ENCODE measurements at places on chromosomes 2 and 18.

GRCh38 chr18:75429975-75430374 lies 2.5 kb upstream of the SMIM21 start:
- DNase-seq: no peak

DNA sequence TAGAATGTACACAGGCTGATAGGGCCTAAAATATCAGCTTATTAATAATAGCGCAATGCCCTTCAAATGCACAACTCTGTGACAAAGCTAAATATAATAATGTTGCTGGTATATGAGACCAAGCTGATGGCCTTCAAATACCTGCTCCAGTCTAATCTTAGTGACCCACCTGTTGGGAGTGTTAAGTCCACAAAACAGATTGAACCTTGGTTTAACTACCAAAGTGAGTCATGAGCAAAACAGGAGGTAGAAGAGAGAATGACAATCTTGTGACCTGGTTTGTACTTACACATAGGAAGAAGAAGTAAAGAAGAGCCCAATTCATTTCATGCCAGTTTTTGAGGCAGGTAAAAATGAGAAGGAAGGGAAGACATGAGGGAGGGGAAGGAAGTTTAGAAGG lies 295.0 kb downstream of the NR4A2 start:
- no peak for DNase-seq

- no peak for DNase-seq
Observed at GRCh38 chr2:20449501-20450200, 2.8 kb downstream of the RHOB start.

- DNase-seq: no peak
Observed at GRCh38 chr2:139872503-139872902, 1092.3 kb upstream of the NXPH2 start.

DNA sequence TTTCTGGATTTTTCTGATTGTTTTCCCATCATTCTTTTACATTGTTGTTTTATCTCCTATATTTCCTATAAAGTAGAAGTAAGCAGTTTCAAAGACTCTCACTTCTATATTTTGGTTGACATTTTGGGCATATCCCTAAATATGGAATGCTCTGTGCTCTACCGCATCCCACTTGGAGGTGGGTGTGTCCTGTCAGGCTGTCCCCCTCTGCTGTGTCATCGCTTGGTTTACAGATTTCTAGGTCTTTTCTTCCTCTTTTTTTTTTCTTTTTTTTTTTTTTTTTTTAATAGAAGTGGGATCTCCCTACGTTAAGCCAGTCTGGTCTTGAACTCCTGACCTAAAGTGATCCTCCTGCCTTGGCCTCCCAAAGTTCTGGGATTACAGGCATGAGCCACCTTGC lies 13.3 kb downstream of the DGKD start:
- DNase-seq: no peak

GRCh38 chr2:12050396-12050795 lies 304.0 kb downstream of the LPIN1 start:
- DNase-seq: no peak

GRCh38 chr18:31590570-31590969 lies 1.1 kb upstream of the TTR start:
- no peak for DNase-seq

DNA sequence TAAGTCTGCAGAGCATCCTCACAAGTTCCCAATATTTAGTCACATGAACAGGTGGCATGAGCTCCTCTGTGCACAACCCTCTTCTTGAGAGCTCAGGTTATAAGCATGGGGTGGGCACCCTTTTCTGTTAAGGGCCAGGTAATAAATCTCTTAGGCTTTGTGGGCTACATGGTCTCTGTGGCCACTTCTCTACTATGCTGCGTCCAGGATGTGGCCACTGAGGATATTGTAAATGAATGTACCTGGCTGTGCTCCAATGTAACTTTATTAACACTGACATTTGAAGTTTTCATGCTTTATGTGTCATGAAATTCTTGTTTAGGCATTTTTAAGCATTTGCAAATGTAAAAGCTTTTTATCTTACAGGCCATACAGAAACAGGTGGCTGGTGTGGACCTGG lies 116.8 kb upstream of the ST6GAL2 start:
- DNase-seq: no peak

GRCh38 chr18:3293196-3293951 lies 31.4 kb downstream of the MYL12B start:
- no peak for DNase-seq

DNA sequence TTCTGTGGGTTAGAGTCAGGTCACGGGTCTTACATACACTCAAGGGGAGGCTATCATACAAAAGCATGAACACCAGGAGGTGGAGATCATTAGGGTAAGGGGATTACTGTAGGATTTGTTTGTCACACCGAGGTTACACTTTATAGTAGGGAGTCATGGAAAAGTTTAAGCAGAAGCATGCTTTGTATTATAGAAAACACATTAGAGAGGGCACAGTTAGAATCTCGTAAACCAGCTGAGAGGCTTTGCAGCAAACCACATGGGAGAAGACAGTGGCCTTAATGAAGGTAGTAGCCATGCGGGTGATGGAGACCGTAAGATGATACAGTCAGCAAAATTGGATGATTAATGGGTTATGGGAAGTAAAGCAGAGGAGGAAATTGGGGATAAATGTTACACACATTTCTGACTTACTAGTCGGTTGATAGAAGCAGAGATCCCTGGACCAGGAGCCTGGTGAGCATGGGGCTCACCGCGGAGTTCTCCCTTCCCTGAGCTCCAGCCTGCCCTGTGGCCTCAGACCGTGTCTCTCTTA lies 75.6 kb downstream of the MAPRE2 start:
- DNase-seq: no peak

DNA sequence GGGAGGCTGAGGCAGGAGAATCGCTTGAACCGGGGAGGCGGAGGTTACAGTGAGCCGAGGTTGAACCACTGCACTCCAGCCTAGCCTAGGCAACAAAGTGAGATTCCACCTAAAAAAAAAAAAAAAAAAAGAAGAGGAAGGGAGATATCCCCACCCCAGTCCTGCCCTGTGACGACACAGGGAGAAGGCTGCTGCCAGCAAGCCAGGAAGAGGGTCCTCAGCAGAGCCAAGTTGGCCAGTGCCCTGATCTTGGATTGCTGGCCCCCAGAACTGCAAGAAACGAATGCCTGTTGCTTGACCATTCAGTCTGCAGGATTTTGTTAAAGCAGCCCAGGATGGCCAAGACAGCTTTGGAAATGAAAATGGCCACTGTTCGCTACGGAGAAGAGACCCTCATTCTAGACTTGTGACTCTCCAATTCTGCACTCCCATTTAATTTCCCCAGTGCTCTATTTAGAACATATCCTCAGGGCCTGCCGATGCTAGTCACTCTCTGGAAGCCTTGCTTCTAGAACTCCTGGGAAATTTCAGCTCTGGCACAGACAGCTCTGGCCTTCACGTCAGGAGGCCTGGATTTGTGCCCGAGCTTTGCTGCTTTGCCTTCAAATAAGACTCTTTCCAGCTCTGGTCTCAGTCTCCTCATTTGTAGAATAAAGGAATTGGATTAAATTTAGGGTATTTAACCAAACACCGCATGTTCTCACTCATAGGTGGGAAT lies 15.7 kb upstream of the AMMECR1L start:
- no peak for DNase-seq

DNA sequence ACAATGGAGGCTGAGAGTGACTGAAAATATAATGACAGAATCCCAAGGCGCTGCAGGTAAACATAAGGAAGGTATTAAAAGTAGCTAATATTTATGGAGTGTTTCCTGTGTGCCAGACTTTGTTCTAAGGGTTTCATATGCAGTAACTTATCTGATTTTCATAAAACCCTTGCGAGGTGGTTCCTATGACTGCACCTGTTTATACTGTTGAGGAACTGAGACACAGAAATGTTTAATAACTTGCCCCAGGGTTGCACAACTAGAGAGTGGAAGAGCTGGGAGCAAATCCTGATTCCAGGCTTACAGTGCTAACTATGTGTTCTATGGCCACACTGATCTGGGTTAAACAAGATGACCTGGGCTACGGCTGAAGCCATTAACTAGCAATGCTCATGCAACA lies 2.4 kb downstream of the SP110 start:
- DNase-seq: no peak

DNA sequence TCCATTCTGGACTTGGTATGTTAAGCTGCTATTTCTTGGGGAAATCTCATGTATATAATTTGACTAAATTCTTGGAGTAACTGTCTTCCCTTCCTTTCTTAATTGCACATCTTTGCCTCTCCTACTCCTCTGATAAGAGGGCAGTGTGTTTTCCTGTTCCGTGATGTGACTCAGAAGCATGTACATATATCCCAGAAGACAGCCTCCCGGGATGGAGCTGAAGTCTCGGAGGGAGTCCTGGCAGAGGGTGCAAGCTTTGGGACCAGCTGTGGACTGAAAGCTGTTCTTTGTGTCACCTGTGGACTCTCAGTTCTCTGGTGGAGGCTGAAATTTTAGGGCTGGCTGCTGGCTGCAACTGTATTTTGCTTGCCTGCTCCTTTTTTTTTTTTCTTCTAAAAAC lies 54.7 kb upstream of the MGAT5 start:
- DNase-seq: no peak

DNA sequence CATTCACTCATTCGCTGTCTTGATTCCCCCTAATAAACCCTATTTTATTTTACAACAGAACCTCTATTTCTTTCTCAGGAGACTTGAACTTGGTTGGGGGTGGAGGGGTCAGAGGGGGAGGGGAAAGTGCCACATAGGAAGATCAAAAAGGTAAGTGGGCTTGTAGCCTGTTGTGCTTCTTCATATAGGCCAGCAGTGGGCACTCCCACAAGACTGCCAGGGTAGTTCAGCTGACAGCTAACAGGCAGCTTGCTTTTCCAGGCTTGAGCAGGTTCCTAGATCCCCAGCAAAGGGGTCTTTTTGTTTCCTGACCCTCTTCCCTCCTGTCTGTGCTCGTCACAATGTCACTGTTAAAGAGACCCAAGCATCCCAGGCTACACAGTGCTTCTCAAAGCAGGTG lies 829 bp upstream of the KIAA2012 start:
- DNase-seq: no peak

DNA sequence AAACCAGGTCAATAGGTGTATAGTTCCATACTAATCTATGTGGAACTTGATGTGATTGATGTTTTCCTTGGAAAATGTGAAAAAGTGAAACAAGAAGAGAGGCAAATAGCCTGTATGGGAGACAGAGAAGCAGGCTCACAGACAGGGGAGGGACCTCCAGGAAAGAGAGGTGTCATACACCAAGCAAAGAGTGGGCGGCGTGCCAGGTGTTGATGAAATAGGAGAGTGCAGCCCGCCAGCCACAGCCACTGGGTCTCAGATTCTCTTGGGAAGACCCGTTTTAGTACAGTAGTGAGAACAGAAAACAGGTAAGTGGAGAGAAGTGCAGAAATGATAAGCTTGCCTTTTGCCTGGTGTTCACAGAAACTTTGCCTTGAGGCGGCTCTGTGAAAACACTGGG lies 301.9 kb downstream of the ZNF407 start:
- DNase-seq: no peak

DNA sequence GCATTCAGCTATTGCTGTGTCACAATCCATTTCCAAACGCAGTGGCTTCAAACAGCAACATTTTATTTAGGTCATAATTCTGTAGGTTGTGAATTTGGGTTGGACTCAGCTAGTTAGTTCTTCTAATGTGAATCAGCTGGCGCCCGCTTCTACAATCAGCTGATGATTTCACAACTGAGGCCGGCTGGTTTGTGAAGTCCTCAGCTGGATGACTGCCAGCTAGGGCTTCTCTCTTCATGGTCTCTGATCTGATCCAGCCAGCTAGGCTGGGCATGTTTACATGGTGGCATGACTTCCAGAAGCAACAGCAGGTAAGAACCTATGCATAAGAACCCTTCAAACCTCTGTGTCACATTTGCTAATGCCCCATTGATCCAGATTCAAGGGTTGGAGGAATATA lies 172.0 kb downstream of the SLC4A10 start:
- DNase-seq: no peak

DNA sequence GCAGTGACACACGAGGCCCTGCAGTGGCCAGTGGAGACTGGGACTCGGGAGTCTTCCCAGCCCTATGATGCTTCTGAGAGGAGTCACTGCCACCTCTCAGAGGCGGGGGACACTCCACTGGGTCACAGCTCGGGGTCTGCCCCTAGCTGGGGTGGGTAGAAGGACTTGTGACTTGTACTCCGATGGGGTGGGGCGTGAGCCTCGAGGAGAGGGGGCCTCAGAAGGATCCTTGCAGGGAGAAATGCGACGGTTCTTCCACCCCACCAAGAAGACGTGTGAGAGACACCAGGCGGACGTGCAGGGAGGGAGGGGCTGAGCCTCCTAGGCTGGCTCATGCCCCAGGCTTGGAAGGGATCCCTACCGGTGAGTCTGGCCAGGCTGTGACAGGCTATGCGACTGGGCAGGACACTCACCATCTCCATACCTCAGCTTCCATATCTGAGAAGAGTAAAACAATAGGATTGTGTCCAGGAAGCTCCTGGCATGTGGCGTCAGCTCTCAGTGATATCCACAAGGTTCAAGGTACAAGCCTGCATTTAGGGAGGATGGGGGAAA lies 11.1 kb upstream of the OTOS start:
- DNase-seq: no peak

DNA sequence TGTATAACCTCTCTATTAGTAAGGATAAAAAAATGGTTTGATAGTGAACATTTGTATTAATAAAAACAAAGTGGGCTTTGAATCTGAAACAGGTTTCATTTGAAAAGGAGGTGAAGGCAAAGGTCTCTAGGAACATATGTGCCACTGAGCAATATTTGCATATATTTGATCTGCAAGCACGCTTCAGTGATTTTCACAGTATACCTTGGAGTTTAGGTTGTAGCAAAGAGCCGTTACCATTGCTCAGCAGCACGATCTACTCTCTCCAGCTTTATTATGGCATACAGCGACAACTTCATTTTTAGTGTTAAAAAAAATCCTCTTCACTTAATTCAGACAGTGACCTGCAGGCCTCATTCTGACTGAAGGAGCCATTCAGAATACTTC lies 75.8 kb upstream of the ZEB2 start:
- DNase-seq: no peak

DNA sequence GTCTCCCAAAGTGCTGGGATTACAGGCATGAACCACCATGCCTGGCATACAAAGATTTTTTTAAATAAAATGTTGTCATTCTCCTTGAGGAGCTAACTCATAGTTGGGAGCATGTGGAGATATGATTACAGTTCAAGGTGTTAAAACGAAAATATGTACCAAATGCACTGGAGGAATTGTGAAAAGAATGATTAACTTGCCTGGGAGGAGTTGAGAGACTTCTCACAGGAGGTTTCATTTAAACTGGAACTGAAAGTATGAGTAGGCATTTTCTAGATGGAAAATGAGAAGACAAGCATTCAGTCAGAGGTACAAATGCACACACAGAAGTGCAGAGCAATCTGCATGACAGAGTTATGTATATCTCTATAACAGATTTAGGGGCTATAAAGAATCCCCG lies 126.6 kb upstream of the PDE1A start:
- no peak for DNase-seq

- no peak for DNase-seq
Observed at GRCh38 chr2:166373951-166374350, 1.8 kb downstream of the SCN9A start.

DNA sequence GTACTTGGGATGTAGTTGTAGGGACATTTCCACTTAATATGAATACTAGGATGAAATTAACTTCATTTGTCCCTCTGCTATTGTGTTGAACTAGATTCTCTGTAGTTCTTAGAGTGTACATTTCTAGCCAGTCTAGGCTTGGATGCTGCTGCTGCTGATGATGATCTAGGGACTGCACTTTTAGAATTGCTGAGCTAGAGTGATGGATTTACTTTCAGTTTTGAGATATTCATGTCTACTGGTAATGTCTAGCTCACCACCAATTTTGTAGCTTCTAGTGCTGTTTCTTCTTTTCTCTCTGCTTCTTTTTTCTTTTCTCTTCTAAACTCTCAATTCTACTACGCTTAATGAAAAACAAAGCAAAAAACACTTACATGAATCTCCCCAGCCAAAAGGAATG lies 49.4 kb downstream of the MRPS9 start:
- DNase-seq: no peak

All from stimulated activated CD8-positive, alpha-beta memory T cell treated with anti-CD3 and anti-CD28 coated beads, Interleukin-7, amount 100 ng/mL, for 24 hours (primary cell).